Suprapubic skin (tissue), 4 donors: ENCODE measurements at places on chromosomes 7 and 10.

- DNase-seq = no peak
These were observed 167.8 kb upstream of the AUTS2 start for GRCh38 chr7:69430384-69431021.

DNA sequence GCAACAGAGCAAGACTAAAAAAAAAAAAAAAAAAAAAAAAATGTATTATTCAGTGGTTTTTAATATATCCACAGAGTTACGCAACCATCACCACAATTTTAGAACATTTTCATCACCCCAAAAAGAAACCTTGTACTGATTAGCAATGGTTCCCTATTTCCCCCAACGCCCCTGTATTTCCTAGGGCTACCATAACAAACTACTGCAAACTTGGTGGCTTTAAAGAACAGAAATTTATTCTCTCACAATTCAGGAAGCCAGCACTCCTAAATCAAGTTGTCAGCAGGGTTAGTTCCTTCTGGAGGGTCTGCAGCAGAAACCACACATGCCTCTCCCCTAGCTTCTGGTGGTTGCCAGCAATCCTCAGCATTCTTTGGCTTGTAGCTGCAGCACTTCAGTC is 5.9 kb upstream of the NUP42 start:
- DNase-seq = no peak

DNA sequence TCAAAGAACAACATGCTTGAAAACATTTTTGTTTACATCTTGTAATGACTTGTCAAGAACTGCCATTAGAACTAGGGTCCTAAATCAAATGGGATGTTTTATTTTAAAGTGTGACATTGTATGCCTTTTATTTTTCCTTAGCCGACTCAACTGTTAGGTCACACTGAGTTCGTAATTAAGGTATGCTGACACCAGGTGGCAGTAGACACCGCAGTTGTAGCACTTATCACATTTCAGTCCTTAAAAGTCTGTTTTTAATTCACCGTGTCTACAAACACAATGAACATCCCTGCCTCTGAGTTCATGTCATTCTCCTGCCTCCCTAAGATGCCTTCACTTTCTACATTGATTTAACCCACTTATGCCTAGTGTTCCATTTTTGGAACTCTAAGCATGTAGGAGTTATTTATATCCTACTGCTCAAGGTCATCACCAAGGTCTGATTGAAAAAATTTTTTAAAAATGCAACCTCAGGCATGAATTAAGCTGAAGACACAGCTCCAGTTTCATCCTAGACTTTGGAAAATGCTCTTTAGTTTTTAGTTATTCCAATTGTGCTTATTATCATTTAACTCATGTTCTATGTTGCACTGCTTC is 186.1 kb downstream of the BMPER start:
- no peak for DNase-seq

DNA sequence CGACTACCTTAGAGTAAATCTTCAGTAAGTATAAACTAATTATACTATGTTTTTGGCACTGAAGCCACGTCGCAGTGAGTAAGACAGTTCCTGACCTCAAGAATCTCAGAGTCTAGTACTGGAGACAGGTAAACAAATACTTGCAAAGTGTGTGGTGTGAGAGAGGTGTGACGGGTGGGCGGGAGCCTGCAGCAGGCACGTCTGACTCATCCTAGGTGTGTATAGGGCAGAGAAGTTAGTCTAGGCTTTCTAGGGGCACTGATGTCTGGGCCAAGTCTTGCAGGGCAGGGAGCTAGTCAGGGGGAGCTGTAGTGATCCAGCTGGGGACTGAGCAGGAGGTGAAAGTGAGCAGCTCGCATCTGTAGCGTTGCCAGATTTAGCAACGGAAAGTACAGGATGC is 35.9 kb upstream of the SFTPD start:
- DNase-seq = no peak

- DNase-seq = no peak
These were observed 38.0 kb downstream of the ZNRF2 start for GRCh38 chr7:30322271-30323005.

DNA sequence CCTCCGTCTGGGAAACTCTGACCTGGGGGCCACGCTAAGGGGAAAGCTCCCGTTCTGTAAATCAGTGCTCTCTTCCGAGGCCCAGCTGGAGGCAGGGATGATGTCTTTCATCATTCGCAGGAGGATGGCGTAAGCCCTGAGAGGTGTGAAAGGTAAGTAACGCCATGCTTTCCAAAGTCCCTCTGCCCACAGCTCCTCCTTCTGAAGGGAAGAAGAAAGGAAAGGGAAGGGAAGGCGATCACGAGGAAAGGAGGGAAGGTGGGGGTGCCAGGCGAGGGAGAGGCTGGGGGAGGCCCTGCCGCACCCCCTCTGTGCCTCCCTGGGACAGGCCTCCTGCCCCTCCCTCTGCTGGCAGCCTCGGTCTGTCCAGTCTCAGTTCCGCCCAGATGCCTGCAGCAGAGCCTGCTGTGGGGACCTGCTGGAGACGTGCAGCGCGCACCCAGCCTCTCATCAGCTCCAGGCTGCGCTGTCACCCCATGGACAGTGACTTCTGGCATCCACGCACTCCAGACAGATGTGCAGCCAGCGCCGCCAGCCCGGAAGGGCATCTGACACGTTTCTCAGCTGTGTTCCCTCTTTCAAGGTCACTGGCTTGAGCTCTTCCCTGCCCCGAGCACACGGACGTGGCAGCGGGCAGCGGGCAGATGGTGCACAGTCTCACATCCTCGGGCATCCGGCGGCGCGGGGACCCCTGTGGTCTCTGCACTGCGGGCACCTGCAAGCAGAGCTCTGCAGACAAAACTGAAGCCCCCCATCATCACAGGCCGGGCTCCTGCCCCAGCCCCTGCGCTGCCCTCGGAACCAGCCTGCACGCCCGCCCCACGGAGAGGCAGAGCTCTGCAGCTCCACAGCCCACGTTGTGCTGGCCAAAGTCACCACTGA is 60.6 kb downstream of the INSIG1 start:
- peak; percentile 47 for DNase-seq

GRCh38 chr10:128530301-128530700 is 404.1 kb upstream of the MKI67 start:
- no peak for DNase-seq

DNA sequence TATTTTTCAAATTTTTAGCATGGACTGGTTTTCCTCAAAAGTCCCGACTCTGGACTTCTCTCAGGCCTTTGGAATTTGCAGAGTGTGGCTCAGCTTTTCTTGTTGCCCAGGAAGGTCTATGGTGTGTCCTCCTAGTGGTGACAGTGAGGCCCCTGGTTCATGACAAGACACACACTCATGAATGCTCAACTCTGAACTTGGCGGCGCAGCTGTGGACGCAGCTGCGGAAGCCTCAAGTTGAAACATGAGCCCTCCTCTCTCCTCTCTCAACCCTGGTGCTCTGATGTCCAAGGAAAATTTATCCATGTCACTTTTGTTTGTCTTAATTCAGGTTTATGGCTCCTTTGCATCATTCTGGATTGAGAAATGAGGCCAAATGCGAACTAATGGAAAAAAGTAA is 183.9 kb downstream of the HECW1 start:
- DNase-seq = no peak

GRCh38 chr7:33039257-33039902 is 23.2 kb downstream of the NT5C3A start:
- no peak for DNase-seq

DNA sequence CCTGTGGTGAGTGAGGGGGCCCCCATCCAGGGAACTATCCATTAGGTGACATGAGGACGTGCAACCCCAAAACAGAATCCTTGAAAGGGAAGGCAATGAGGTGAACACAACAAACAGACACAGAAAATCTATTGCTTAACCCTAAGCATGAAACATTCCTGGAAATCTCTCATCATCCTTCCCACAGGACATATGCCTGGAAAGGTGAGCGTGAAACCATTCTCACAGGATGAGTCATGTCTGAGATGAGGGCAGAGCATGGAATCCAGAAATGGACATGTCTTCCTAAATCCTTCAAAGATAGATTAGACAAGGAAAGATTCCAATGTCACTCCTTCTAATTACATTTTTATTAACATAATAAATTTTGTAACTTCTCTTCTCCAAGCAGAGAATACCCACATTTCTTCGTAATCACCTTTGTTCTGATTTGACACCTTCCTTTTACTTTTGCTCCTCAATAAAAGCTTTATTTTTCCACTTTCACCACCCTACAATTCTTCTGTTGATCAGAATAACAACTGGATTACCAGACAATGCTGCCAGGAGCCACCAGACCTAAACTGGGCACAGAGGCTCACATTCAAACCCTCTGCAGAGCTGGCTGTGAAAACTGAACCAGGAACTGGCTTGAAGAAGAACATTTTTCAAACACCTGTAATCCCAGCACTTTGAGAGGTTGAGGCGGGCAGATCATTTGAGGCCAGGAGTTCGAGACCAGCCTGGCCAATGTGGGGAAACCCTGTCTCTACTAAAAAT is 67.2 kb downstream of the COBL start:
- DNase-seq = no peak

- DNase-seq = no peak
These were observed 205.6 kb upstream of the PRSS58 start for GRCh38 chr7:142463401-142463850.

- no peak for DNase-seq
These were observed 60.4 kb upstream of the BTBD16 start for GRCh38 chr10:122210481-122211265.
